Stimulated activated CD8-positive, alpha-beta memory T cell treated with anti-CD3 and anti-CD28 coated beads, Interleukin-4, amount 100 ng/mL, for 4 hours (primary cell): ENCODE measurements at places on chromosomes 16 and 17.

DNA sequence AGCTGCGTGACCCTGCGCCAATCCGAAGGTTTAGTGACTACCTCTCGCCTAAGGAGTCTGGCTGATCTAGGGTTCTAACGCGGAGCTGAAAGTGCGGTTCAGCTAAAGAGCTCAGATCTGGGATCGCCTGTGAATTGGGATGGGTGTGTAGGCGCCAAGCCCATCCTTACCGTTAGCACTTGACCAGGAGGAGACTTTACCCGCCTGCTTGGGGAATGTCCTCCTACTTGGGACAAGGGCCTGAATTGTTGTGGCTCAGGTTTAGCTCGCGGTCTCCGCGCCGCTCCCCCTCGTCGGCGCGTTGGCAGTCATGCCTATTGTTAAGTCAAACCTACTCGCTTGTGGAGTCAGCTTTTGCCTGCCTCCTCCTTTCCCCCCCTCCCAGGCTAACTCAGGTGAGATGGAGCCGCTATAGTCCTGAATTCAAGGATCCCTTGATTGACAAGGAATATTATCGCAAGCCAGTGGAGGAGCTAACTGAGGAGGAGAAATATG, 480 bp downstream of the MRPS7 start:
- no peak for DNase-seq

GRCh38 chr17:6561446-6561845, 5.1 kb upstream of the PITPNM3 start:
- DNase-seq, result no peak

GRCh38 chr17:31321966-31322365, 544 bp upstream of the EVI2A start:
- no peak for DNase-seq

DNA sequence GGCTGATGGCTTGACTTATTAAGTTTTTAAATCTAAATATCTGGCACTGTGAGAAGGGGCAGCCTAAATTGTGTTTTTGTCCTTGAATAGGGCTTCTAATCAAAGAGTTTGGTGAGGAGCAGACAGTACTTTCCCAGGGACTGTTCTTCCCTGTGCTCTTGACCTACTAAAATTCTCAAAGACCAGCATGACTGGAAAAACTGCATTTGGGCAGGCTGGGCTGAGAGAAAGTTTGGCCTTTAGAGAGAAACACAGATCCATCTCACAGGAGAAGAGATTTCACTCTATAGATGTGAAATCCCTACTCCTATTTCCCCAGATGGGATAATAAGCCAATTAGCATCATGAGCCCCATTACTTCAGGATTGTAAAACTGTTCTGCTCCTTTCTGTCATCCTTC, 7.3 kb downstream of the PCTP start:
- DNase-seq, result no peak

DNA sequence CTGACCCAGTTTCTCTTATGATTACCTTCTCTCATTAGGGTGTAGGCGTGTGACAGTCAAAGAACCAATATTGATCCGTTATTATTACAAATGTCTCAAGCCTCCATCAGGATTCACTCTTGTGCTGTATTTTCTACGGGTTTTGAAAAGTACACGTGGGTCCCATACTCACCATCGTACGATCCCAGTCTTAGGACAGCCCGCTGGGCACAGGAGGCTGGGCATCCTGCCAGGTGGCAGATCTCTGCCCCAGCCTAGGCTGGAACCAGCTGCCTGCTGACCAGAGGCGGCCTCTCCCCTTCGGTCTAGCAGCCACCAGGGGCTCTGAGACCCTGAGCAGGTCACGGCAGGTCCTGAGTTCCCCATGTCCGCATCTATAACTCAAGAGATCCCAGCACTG, 2.0 kb upstream of the METRNL start:
- DNase-seq, result no peak

DNA sequence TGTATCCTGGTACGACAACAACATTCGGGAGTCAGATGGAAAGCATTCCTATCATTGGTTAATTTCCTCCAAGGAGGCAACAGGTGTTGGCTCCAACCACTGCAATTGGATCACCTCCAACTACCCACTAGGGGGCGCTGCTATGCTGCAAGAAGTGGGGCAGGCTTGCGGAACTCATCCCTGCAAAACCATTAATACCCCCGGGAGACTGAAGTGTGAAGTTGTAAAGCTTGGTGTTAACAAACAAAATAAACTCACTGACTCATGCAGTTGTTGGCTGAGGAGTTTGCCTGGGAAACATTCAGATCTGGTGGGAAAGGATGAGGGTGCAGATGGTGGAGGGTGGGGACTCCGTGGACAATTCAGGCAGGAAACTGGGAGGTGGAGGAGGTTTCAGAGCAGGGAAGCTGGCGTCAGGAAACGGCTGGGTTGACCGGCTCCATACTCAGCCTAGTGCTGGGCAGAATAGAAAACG, 84.9 kb downstream of the HS3ST2 start:
- peak; percentile 22 for DNase-seq

GRCh38 chr17:45784741-45785479, 790 bp downstream of the CRHR1 start:
- no peak for DNase-seq

- no peak for DNase-seq
Measured at GRCh38 chr17:58127846-58128245, 20.3 kb upstream of the OR4D1 start.

DNA sequence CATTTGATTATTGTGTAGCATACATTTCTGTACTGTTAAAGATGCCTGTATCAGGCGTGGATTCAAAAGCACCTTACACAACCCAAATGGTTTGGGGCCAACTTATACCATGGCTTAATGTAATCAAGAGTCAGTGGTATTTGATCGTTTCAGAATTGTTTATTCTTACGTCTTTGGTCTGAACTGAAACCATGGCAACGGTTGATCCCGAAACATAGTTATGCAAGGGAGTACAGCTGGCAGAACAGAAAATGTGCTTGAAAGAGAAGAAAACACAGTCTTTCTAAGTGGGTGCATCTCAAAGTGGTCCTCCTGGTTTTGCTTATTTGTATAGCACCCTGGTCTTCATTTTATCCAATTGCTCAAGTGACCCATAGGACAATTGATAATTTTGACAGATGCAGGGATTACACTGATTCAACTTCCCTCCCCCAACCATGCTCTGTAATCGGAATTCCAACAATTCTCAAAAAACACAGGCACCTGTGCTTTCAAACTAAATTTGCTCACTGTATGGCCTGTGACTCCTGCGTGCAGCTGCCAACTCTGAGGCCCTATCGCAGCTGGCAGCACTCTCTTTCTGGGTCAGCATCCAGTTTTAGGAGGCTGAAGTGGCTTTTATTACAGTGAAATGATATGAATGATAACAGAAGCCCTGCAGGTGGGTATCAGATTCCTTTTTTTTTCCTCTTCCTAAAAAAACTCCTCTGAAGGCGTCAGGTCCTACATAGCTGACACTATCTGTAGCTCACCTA, 77.0 kb upstream of the AXIN2 start:
- DNase-seq, result no peak
